Daoy (cell line): ENCODE measurements at places on chromosomes 5 and 9. TPM values are rescaled to one million over a fixed set of nuclear protein-coding genes. Genes with fewer than 3 reads are reported as not detected.

The CDH18 gene
- 12.2 and 14.8 TPM in 2 replicates for total RNA-seq

The ACOT12 gene
- total RNA-seq: not detected in 2 replicates

The SLCO6A1 gene
- 0.48 TPM in 1 of 2 replicates, not detected in the other for total RNA-seq

The GMCL2 gene
- total RNA-seq: not detected in 2 replicates

The ITGA2 gene
- total RNA-seq: 27.4 and 32.0 TPM in 2 replicates

The OGN gene
- total RNA-seq: not detected in 2 replicates

The KCNT1 gene
- not detected in 2 replicates for total RNA-seq

The CYLC2 gene
- not detected in 2 replicates for total RNA-seq

The MSANTD3 gene
- 150 and 171 TPM in 2 replicates for total RNA-seq

The PPP3R2 gene
- total RNA-seq: not detected in 2 replicates

The C1QTNF3 gene
- total RNA-seq: 0.11 and 0.89 TPM in 2 replicates

The PCDHA13 gene
- total RNA-seq: 0.17 and 0.71 TPM in 2 replicates

The RMI1 gene
- 8.8 and 9.6 TPM in 2 replicates for total RNA-seq

The CD74 gene
- total RNA-seq: not detected in 2 replicates

The LSM11 gene
- 8.2 and 9.0 TPM in 2 replicates for total RNA-seq

The CNTNAP3 gene
- total RNA-seq: 10.2 and 14.3 TPM in 2 replicates

The FPGS gene
- total RNA-seq: 117 and 120 TPM in 2 replicates
